Activated naive CD4-positive, alpha-beta T cell (primary cell): ENCODE measurements at places on chromosomes 3 and 15.

- no peak for DNase-seq
Measured at GRCh38 chr3:9080163-9080562, 116.9 kb upstream of the RAD18 start.

- DNase-seq, result no peak
Measured at GRCh38 chr15:40110866-40111550, 2.3 kb upstream of the BMF start.

- no peak for DNase-seq
Measured at GRCh38 chr3:162012633-162013032, 516.0 kb downstream of the OTOL1 start.

- DNase-seq, result no peak
Measured at GRCh38 chr15:76517910-76518309, 181.3 kb downstream of the ISL2 start.

- DNase-seq, result no peak
Measured at GRCh38 chr15:57509126-57509525, 82.6 kb upstream of the MYZAP start.

GRCh38 chr3:5126586-5126985, 4.5 kb downstream of the ARL8B start:
- no peak for DNase-seq

DNA sequence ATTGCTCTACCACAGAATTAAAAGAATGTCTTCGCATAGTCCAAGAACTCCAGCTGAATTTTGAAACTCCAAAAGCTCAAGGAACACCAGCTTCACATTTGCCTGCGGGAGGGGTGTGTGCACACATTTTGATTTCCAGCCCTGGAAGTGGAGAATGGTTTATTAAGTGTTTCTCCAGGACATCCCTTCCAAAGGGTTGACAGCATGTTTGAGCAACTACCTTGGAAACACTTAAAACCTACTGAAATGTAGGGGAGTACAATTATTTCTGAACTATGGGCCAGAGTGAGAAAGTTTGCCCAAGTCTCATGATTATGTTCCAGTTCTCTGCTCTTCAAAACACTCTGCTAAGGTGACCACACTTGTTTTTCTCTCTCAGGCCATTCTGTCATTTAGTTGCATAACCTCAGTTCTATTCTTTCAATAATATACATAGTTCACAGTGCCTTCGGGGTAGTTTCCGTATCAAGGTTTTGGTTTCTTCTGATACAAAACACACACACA, 7.9 kb downstream of the ACP3 start:
- no peak for DNase-seq

- DNase-seq, result no peak
Measured at GRCh38 chr3:102124282-102124681, 275.0 kb downstream of the NFKBIZ start.

GRCh38 chr3:186588632-186589031, 18.1 kb downstream of the DNAJB11 start:
- no peak for DNase-seq

GRCh38 chr15:50057905-50058639, 61.0 kb downstream of the ATP8B4 start:
- DNase-seq, result no peak

DNA sequence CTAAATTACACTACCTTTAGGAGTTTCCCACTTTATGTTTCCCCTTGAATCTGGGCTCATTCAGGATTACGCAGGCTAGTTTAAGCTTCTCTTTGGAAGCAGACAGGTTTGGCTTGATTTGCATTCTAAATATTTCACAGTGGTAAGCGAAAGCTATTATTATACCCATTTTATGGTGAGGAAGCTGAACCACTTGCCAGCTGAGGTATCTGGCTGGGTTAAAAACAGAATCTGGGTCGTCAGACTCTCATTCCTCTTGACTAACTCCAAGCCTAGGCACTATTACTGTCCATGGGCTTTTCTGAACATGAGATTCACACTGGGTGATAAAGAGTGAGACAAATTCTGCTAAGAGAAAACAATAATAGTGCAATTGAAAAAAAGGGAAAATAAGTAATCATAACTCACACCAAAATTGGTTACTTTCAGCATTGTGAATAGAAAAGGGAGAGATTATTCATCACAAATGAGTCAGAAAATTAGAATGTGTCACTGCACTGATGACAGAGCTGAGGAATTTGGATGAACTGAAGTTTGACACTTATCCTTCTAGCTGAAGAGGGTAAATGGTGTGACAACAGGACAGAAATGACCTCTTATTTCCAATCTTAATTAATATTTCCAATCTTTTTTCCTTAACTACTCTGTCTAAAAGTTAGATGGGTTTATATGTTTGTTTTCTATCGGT, 211.3 kb downstream of the TIGIT start:
- no peak for DNase-seq

DNA sequence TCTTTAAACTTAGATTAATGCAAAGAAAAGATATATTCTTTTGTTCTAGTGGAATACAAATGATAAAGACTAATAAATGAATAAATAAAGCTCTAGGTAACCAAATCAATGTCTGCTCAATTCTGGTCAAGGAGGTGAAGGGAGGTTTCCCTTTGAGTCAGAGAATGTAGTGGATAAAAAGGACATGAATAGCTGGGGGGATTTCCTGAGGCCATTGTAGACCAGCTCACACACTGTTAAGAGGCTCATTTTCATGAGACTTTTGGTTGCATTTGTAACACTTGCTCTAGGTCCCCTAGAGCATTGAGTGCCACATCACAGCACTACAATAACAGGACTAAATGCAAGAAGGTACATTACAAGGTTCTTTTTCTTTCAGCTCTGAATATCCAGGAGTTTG, 170.7 kb downstream of the TIGIT start:
- DNase-seq, result no peak
